ENCODE measurements at places on chromosomes 1 and 21.

DNA sequence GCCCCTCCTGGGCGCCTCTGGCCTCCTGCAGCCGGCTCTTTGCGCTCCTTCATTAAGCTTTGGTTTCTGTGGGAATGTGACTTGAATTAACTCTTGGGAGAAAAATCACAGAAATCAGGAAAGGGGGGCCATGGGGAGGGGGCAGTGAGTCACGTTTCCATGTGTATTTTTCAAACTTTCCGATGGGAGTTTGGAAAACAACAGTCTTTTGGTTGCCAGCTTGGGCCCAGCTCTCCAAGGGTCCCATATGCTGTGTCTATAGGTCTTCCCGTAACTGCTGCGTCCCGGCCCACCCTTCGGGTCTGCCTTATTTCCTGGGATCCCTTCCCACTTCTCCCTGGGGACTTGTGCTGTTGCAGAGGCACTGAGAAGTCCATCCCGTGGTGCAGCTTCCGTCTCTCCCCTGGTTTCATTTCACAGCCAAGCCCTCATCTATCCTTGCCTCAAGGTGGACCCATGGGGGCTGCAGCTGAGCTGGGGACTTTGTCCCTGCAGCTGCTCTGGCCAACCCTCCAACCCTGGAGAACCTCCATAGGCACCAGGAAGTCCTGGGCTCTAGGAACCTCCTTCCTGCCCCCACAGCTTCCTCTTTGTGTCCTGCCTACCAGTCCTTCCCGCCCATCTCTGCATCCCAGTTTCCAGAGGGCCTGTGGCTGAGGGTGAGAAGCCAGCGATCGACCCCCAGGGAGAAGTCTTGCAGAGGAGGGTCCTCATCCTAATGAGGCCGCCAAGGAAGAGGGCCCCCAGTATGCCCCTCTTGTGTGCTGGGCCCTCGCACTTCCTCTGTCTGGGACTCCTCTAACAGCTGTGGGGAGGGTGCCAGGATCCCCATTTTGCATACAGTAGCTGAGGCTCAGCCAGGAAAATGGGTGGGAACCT, 11.6 kb upstream of the LMNA start:
- no peak for DNase-seq

DNA sequence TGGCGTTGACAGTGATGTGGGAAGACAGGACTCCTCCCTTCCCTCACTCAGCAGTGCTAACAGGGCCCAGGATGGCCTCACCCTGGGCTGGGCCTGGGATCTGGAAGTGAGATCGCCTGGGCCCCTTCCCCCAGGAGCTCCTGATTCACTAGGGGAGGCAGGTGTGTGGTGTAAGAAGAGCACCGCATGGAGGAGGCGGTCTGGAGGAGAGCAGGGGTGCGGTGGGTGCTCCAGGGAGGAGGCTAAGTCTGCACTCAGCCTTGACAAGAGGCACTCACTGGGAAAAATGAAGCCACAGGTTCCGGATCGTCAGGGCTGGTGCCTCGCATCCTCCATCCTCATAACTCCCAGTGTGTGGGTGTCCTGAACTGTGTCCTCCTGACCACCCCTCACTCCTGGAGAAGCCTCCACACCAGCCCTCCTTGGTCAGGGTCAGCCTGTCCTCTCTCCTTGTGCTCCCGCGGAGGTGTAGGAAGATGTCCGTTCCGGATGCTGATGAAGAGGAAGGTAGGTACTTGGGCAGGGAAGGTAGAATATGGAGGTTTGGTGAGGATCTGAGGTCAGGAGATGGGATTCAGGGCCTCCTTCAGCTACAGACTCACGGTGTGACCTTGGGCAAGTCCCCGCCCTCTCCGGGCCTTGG, 142.1 kb upstream of the WNT4 start:
- DNase-seq = no peak

DNA sequence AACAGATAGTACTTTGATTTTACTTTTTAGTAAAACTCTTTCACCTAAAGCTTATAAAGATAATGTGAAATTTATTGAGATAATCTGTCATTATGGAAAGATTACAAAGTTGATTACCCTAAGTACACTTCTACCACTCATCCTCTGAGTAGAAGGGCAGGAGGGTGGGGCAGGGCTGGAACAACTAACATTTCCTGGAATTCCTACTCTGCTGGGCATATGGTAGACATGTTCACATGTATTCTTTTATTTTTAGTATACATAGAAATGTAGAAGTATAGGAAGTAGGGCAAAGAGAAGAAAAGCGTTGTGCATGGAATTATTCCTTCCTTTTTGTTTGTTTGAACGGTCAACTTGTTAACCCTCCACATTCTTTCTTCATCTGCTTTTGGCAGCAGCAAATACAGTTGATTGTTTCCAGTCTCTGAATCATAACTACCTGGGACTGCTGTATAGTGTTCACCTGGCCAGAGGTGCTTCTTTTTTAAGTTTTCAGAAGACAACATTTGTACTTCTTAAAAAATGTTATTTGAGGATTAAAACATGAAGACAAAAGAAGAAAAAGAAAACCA, 85.1 kb downstream of the POU2F1 start:
- DNase-seq = no peak

- no peak for DNase-seq
These were observed 6.3 kb upstream of the MAP10 start for GRCh38 chr1:232798920-232799319.

- peak; percentile 82 for DNase-seq
These were observed 16.7 kb downstream of the SPATA21 start for GRCh38 chr1:16420424-16421118.

- no peak for DNase-seq
These were observed 2.0 kb upstream of the CCN1 start for GRCh38 chr1:85578321-85579295.

DNA sequence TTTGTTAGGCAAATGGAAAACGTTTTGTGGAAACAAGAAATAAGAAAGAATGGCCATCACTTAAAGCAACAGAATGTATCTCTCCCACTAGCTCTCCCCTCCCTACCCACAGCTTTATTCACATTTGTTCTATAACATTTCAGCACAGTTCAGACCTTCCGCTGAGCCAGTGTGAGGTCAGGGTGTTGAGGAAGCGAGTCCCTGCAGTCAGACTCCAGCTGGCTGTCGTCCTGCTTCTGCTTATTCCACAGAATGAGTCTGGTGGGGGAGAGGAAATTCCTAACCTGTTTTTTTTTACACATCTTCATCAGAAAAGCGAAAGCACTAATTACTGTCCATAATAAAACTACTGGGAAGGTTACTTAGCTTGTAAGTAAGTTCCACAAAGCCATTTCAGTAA, 39.0 kb downstream of the MRPL39 start:
- peak; percentile 46 for DNase-seq

DNA sequence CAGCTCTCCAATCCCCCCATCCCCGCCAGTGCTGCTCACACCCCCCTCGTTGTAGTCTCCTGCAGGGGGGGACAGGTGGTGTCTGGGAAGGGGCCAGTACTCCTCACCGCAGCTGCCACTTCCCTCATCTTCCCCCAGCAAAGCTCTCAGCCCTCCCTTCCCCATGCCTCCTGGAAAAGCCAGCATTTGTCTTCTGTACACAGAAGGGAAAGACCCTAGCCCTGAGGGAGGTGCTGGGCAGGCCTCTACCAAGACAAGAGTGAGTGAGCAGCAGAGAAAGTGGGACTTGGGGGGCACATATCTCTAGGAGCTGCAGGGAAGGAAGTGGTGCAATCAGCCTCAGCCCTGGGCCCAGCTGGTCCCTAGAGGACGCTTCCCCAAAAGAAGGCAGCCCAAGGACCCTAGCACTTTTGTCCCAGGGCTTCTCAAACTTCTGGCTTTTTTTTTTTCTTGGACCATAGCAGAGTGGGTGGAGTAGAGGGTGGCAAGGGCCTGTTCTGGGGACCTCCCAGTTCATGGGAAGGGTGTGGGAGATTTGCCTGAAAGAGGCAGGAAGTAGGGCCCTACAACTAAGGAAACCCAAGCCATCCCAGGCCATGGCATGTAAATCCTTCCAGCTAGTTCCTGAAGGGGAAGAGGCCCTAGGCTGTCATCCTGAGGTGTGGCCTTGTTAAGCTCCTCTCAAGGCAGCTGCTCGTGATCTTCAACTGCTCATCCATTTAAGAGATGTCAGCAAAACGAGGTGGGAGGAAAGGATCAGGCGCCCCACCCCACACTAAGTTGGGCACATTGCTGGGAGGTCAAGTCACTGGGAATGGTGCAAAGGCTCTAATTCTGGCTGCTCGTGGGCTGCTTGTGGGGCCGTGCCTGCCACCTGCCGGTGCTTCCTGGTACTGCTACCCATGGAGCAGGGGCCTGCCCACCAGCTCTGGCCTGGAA, 12.6 kb downstream of the ZC3H12A start:
- DNase-seq = peak; percentile 86

- DNase-seq = no peak
These were observed 343.1 kb downstream of the NPHP4 start for GRCh38 chr1:5649166-5649551.

DNA sequence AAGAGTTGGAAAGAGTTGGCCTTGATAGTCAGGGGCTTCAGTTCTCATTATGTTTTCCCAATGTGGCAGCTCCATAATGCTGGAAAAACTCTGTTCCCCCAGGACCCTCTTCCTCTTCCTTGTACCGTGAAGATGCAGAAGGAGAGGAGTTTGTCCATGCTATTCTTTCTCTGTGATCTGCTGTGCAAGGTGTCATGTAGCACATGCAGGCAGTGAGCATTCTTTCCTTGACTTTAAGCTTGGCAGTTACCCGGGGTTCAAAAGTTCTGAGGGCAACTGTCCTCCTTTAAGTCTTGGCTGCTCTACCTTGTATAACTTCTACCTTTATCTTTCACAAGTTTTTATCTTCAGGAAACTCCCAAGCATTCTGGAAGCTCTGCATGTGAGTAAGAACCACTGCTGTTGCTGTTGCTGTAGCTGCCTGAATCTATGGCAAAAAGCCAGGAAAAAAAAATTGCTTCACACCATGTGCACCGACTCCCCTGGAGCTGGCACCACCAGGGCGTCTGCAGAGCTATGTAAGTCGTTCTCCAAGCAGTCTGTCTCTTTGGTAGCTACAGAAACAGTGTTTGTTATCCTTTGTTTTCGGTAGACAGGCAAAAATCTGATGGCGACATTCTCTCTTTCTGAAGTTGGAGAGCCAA, 42.7 kb upstream of the SLC16A1 start:
- DNase-seq = no peak
